Foreskin keratinocyte (primary cell): ENCODE measurements at places on chromosomes 13 and 19. TPM values are rescaled to one million over a fixed set of nuclear protein-coding genes. Genes with fewer than 3 reads are reported as not detected.

LHB gene
- total RNA-seq = 0.35 and 0.44 TPM in 2 replicates

ZNF560 gene
- total RNA-seq = 0.28 and 0.34 TPM in 2 replicates

PRTN3 gene
- total RNA-seq = not detected in 2 replicates

ZNF772 gene
- total RNA-seq = 9.1 and 10.9 TPM in 2 replicates
